ENCODE measurements at places on chromosomes 12 and 14.

- DNase-seq: no peak
These were observed at the start of gene APOLD1 for GRCh38 chr12:12784911-12785814. Gene APOLD1, plus strand, starts transcription at chr12:12785659. Its CDS starts 33 bp downstream, at chr12:12785692.

DNA sequence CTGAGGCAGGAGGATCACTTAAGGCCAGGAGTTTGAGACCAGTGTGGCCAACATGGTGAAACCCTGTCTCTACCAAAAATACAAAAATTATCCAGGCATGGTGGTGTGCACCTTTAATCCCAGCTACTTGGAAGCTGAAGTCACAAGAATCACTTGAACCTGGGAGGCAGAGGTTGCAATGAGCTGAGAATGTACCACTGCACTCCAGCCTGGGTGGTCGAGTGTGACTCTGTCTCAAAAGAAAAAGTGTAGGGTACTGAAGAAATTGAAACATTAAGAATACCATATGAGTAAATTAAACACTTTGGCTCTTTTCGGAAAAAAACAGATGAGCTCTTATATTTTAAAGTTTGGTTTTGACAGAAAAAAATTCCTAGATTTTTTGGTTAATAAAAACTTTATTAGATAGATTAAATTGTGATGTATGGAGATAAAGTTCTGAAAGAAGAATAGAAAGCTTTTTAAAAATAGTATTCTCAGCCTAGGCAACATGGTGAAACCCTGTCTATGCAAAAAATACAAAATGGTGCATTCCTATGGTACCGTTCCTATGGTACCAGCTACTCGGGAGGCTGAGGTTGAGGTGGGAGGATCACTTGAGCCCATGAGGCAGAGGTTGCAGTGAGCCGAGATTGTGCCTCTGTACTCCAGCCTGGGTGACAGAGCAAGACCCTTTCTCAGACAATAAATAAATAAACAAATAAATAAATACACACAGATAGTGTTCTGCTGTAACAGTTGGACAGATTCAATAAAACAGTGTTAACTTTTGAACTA, 20.1 kb downstream of the MDM2 start:
- no peak for DNase-seq

GRCh38 chr12:24838531-24838950, 110.4 kb downstream of the BCAT1 start:
- DNase-seq: peak; percentile 14

DNA sequence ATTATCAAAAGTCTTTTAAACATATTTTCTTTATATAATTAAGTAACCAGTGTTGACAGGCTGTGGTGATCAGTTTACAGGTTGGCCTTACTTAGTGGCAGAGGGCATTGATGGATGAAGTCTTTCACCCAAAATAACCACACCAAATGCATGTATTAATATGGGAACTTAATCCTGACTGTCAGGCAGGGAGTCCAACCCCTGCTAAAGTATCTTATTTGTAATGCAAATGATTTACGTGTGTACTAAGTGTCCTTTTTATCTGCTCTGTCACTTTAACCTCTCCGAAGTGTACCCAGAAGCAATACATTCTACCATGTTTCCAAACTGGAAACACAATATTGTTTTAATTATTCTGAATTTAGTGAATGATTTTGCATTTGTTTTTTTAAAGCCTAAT, 1.4 kb downstream of the MYBPC1 start:
- DNase-seq: no peak

- DNase-seq: no peak
These were observed 6.0 kb upstream of the SDSL start for GRCh38 chr12:113416091-113416754.

GRCh38 chr12:69007101-69007854, 74.3 kb upstream of the CPM start:
- DNase-seq: no peak

- no peak for DNase-seq
These were observed 483 bp upstream of the NR1H4 start for GRCh38 chr12:100473050-100473715.

GRCh38 chr12:113443030-113443539, 20.9 kb downstream of the SDSL start:
- DNase-seq: no peak

GRCh38 chr12:54129028-54129903, 59.5 kb downstream of the SMUG1 start:
- no peak for DNase-seq

- DNase-seq: no peak
These were observed 20.3 kb upstream of the C14orf180 start for GRCh38 chr14:104559028-104559803.

- DNase-seq: no peak
These were observed 357.6 kb downstream of the RPS29 start for GRCh38 chr14:49228552-49228951.

DNA sequence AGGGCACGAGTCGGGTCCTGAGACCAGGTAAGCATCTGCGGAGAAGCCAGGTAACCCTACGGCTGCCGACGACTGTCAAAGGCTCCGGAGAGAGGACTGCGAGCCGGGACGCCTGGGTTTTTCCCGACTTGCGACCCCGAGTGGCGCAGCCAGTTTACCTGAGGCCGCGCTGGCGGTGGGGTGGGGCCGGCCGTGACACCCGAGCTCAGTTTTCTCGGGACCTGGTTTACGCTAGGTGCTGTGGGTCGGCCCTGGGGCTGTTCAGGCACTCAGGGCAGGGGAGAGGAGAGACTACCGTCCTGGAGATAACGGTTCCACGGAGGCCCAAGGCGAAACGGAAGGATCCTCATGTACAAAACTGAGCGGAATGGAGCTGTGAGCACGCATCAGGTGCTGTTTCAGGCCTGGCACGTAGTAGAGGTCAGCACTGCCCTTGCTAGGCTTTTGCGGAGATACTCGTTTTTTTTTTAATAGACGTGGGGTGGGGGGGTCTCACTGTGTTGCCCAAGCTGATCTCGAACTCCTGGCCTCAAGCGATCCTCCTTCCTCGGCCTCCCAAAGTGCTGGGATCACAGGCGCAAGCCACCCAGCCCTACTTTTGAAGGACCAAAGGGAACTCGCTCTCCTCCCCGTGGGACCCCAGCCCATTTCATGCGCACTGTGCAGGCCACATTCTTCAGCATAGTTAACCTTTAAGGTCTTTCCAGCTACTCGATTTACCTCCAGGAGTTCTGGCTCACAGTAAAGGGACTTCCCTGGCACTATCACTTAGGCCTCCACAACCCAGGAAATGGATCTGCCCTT, 471 bp downstream of the MTRFR start:
- DNase-seq: no peak

DNA sequence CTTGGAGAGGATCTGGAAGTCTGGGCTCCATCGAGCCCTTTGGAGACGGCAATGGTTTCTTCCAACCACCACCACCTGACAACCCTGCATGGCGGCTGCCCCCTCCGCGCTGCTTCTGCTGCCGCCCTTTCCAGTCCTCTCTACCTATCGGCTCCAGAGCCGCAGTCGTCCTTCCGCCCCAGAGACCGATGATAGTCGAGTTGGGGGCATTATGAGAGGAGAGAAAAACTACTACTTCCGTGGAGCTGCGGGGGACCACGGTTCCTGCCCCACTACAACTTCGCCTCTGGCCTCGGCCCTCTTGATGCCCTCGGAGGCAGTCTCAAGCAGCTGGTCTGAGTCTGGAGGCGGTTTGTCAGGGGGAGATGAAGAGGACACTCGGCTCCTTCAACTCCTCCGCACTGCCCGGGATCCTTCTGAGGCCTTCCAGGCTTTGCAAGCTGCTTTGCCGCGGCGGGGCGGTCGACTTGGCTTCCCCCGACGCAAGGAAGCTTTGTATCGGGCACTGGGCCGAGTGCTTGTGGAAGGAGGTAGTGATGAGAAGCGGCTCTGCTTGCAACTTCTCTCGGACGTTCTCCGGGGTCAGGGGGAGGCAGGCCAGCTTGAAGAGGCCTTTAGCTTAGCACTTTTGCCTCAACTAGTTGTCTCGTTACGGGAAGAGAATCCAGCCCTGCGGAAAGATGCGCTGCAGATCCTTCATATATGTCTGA, 499 bp downstream of the TOGARAM1 start:
- DNase-seq: no peak

DNA sequence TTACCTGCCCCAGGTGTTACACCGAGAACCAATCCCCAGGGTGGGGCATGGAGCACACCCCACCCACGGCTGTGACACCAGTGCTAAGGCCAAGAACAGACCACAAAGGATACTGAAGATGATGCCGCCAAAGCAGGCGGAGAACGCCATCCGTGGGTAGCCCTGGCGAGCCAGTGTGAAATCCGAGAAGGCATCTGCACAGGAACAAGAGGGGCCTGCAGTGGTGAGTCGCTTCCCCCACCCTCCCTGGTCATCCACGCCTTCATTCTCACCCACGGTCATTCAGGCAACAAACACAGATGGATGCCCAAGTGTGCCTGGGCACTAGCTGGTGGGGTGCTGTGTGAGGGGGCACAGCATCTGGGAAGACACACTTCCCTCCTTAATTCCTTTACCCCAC, 28.5 kb downstream of the SLC8B1 start:
- DNase-seq: no peak

GRCh38 chr14:48771717-48772116, 814.5 kb downstream of the RPS29 start:
- DNase-seq: no peak

- DNase-seq: no peak
These were observed 26.0 kb upstream of the RXYLT1 start for GRCh38 chr12:63753743-63754142.

DNA sequence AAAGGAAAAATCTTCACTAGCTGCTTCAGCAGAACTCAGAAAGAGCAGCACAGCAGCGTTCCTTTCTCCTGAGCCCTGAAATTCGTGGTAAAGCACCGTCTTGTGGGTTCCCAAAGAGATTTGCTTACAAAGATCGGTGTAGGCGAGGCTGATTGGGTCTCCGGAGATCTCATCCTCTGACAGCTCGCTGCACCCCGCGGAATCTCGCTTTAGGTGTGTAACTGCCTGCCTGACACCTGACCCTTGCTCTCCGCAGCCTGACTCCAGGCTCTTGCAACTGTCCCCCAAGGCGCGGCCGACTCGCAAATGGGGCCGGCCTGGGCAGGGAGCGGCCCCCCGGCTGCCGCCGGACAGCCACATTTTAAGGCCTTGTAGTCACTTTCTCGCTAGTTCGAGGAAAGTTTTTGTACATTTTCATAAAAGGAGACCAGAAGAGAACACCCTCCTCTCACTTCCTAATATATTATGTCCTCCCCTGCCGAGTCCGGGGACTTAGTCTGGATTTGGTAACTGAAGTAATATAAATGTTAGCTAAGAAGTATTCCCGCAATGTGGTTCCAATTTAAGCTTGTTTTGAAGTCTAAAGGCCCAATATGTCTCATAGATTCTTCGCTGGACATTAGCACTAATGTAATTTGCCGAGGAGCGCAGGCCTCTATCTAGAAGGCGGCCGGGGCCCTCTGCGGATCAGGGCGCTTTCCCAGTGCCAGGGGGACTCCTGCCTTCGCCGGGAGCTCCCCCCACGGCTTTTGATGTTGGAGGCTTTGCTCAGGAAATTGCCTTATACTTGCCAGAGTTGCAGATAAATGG, 177.3 kb upstream of the CDKN3 start:
- no peak for DNase-seq

GRCh38 chr12:123150275-123150743, 581 bp downstream of the PITPNM2 start:
- no peak for DNase-seq

DNA sequence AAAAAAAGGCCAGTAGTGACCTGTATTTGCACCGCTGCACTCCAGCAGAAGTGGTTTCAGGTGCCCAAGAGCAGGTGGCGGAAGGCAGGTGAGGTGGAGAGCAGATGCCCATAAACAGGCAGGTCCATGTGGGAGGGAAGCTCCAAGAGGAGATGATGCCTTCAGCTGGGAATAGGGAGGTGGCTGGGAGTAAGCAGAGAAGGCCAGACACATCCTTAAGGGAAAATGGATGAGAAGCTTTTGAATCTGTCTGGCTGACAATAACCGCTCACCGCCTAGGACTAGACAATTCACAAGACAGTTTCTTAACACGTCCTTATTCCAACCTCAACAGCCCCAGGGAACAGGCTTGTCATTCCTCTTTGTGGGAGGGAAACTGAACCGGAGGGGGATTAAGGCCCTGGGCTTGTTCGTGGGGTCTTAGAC, 43.9 kb upstream of the PLEKHG6 start:
- no peak for DNase-seq

DNA sequence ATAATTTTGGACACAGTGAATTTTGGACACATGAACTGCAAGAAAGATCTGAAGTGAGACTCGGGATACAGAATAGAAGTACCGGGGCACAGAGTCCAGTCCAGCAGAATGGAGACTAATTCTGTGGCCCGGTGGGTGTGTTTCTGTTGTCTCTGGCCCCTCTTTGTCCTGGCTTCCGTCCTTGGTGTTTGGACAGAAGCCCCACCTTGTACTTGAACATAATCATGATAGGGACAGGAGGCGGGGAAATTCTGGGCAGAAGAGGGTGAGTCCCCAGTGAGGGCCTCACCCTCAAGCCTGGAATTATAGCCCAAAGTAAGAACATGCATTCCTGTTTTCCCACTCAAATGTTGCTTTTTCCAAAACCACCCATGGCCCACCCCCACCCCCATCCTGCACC, 39.9 kb downstream of the TNFAIP2 start:
- DNase-seq: no peak

DNA sequence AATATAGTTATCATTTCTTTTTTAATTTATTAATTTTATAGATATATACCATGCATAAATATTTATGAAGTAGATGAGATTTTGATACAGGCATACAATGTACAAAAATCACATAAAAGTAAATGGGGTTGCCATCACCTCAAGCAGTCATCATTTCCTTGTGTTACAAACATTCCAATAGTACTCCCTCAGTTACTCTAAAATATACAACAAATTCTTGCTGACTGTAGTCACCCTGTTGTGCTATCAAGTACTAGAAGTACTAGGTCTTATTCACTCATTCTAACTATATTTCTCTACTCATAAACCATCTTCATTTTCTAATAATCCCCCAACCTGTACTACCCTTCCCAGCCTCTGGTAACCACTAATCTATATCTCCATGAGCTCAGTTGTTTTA, 432.6 kb upstream of the SYT1 start:
- DNase-seq: no peak

- DNase-seq: no peak
These were observed 78.2 kb downstream of the IRF2BPL start for GRCh38 chr14:76950055-76951020.

DNA sequence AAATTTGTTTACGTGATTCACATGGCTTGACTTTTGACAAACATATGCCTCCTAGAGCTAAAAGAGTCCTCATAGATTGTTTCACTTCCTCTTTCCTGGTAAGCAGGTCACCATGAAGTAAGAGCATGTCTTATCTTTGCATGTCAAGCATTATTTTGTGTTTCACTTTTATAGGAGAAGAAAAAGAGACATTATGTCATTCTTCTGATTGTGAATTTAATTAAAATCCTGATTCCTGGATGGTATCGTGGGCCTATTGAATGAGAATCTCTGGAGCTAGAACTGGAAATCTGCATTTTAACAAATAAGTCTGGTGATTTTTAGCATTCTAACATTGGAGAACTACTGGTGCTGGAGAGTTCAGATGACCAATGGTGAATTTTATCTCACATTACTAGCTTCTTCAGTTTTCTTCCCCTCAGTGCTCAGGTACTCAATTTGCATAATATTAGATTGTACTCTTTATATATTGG, 218.6 kb upstream of the ATP2B1 start:
- no peak for DNase-seq

DNA sequence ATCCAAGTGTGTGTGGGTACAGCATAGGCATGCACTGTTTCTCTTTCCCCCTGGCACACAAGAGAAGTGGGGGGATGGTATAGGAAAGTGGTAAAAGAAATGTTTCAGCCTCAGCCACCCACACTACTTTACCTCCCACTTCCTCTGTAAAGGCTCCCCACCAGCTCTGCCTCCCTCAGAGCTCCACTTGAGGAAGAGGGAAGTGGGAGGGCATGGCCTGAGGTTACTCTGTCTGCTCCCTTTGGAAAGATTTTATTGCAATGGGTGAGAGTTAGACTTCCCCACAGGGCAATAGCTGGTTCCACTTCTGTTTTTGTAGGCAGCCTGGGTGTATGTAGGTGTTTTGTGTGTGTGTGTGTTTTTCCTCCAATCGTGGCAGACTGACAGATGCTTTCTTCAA, 145.3 kb downstream of the SSPN start:
- no peak for DNase-seq

All from CD4-positive, alpha-beta T cell treated with Interleukin-15 for 4 hours (primary cell).